ENCODE measurements at places on chromosomes 7 and 10.

DNA sequence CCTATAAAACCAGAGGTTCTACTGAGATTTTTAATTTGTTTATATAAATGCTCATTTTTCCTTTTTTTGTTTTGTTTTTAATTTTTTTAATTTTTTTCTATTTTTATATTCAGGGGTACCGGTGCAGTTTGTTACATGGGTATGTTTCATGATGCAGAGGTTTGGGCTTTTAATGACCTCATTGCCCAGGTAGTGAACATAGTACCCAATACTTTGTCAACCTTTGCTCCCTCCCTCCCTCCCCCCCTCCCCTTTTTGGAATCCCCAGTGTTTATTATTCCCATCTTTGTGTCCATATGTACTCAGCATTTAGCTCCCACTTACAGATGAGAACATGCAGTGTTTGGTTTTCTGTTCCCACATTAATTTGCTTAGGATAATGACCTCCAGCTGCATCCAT, 94.4 kb upstream of the NEBL start:
- no peak for DNase-seq

GRCh38 chr7:44347546-44348114, 22.2 kb upstream of the CAMK2B start:
- DNase-seq = no peak

GRCh38 chr7:142984297-142984696, 22.1 kb upstream of the KEL start:
- DNase-seq = no peak

DNA sequence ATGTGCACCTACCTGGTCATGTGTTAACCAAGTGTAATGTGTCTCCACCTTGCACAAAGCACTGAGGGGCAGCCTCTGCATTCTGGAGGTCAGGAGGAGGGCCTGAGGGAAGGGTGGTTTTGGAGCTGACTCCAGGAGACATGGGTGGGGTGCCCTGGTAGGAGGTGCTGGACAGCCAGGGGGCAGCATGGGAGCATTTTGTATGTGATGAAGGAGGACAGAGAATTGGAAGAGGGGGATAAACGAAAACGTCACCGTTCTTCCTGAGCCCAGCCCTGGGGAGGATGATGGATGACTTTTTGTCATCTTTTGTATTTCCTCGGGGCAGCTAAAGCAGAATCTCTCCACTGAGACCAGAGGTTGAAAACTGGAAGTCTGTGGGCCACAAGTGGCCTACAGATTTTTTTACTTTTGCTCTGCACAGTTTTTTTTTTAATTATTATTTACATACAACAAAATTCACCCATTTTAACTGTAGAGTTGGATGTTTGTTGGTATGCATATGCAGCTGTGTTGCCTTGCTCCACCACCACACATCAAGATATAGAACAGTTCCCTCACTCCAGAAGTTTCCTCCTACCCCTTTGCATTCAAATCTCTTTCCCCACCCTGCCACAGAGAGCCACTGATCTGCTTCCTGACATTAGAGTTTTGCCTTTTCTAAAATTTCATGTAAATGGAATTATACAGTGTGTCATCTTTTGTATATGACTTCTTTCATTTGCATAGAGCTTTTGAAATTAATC, 242.5 kb downstream of the VTI1A start:
- no peak for DNase-seq

GRCh38 chr7:112444505-112444904, 5.8 kb upstream of the IFRD1 start:
- no peak for DNase-seq

DNA sequence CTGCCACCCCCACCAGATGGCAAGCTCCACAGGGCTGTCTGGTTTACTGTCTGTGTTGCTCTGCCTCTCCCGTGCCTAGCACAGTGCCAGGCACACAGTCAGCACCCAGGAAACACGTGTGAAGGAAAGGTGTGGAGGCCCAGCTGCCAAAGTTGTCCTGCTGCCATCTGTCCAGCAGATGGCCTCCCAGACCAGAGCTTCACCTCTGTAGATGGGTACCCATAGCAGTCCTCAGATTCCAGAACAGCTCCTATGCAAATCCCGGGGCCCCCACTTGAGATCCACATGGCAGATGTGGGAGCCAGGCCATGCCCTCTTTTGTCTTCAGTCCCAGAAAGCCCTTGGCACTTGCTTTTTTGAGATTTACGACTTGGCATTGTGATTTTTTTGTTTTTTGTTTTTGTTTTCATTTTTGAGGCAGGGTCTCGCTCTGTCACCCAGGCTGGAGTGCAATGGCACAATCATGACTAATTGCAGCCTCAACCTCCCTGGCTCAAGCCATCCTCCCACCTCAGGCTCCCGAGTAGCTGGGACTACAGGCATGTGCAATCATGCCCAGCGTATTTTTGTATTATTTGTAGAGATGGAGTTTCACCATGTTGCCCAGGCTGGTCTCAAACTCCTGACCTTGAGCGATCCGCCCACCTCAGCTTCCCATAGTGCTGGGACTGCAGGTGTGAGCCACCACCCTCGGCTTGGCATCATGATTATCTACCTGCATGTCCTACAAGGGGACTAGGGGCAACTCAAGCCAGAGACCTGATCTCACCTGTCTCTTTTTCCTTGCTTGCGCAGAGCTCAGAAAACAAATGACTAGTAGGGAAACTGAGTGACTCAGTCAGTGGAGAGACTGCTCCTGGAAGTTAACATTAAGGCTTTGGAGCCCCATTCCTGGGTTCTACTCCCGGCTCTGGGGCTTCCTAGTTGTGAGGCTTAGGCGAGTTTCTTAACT, 16.9 kb upstream of the PALD1 start:
- peak; percentile 30 for DNase-seq

GRCh38 chr10:116215651-116216050, 57.4 kb downstream of the GFRA1 start:
- DNase-seq = no peak

DNA sequence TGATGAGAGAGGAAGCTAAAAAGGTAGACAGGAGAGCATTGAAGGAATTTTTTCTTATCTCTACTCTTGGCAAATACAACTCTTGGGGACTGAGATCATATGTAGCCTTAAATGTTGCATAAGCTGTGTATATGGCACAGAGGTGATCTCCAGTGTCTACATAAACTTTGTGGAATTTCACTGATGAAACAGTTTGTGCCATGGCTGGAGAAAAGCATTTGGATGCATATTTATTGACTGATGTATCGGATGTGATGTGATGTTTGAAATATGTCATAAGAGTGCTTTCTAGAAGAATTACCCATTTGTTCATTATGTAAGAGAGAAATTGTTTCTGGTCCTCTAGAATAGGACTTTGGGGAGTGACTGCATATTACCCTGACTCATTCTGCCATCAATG, 244.9 kb upstream of the LRRTM3 start:
- DNase-seq = no peak

GRCh38 chr7:158924956-158925355, 68.6 kb downstream of the DYNC2I1 start:
- no peak for DNase-seq

- no peak for DNase-seq
Observed at GRCh38 chr10:73648975-73649829, 6.6 kb downstream of the SYNPO2L start.

- DNase-seq = no peak
Observed at GRCh38 chr7:120539321-120539720, 266.3 kb downstream of the KCND2 start.

DNA sequence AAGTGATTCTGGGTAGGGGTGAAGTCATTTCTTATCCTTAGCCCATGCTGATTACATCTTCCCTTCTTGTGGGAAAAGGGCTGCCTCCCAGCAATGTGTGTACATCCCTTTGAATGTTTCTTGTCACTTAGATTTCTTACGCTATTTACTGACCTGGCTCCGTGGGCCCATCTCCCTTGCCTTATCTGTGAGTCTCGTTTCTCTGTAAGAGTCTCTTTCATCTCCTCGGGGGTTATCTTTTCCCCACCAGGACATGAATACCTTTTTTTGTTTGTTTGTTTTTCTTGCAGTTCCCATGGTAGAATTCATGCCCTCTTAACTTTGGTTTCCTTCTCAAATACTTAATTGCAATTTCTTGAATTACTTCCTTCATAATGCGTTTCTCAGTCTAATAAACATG, 107.7 kb downstream of the BAMBI start:
- DNase-seq = no peak

GRCh38 chr10:64096941-64097340, 575.7 kb downstream of the REEP3 start:
- no peak for DNase-seq

GRCh38 chr7:114903131-114903530, 18.8 kb upstream of the MDFIC start:
- DNase-seq = no peak

All from AML-193 (cell line).